Right atrium auricular region (tissue), 2 donors: ENCODE measurements at places on chromosomes 3 and 15. TPM values are rescaled to one million over a fixed set of nuclear protein-coding genes. Genes with fewer than 3 reads are reported as not detected.

DNA sequence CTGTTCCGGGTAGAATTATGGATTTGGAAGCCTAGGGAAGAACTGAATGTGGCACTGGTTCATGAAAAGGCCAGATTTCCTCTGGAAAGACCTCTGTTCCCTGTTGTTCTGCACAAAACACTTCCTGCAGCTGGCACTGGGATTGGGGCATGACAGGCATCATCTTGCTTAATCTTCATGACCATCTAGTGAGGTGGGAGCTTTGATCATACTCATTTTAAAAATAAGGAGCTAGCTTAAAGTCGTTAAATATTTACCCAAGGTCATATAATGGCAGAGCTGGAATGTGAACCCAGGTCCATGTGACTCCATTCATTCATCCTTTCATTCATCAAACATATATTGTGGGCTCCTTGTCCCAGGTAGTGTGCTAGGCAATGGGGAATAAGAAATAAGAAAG lies 40.4 kb downstream of the EBLN2 start:
- no peaks in the 10 kb centered on the region for H3K4me1 ChIP-seq
- no peak for DNase-seq
- no peaks in the 10 kb centered on the region for H3K36me3 ChIP-seq
- H3K27ac ChIP-seq = no peak overlapping the region
- H3K27me3 ChIP-seq = no peaks in the 10 kb centered on the region

GRCh38 chr3:187782006-187782405 lies 36.7 kb upstream of the BCL6 start:
- no peak overlapping the region for H3K27ac ChIP-seq
- H3K36me3 ChIP-seq = no peaks in the 10 kb centered on the region
- H3K4me3 ChIP-seq = no peak overlapping the region
- no peak for DNase-seq

GRCh38 chr15:48449734-48450133 lies 118.5 kb downstream of the DUT start:
- H3K4me1 ChIP-seq = no peaks in the 10 kb centered on the region
- no peaks in the 10 kb centered on the region for H3K27me3 ChIP-seq
- H3K36me3 ChIP-seq = peaks cover 31% of the 10 kb centered on the region

DNA sequence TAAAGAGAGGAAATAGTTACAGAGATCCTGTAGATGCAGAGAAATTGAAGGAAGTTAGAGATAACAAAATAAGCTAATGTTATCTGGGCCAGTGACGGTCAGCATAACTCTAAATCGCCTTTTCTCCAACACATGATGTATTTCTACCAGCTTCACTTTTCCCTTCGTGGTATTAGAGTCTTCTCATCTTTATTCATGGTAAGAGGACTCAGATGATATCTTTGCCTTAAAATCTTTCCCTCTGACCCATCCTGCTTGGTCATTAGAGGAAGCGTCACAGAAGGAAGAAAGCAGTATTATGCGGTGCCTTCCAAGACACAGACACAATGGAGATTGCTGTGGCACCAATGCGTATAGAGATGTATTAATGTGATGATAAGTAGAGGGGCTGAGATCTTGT lies 320.7 kb upstream of the GOLIM4 start:
- H3K27ac ChIP-seq = no peak overlapping the region
- H3K4me1 ChIP-seq = no peaks in the 10 kb centered on the region
- H3K4me3 ChIP-seq = no peak overlapping the region
- no peak for DNase-seq

DNA sequence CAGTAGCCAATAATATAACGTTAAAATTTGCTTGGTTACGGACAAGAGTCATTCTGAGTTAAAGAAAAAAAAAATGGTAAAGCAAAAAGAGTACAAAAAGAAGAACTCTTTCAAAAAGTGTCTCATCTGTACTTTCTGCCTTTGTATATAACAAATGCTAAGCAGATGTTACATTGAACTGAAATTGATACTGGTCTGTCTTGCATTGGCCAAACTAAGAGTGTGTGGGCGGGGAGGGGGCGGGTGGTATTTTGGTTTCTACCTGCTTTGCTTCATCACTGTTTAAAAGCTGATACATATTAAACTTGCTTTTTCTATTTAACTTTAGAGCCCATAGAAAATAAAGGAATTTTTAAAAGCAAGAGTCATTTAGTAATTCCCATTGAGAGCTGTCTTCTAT lies 215.0 kb upstream of the THBS1 start:
- no peak overlapping the region for H3K27ac ChIP-seq
- H3K36me3 ChIP-seq = no peaks in the 10 kb centered on the region
- no peaks in the 10 kb centered on the region for H3K4me1 ChIP-seq
- no peaks in the 10 kb centered on the region for H3K27me3 ChIP-seq

GRCh38 chr15:92410537-92410936 lies 16.9 kb downstream of the ST8SIA2 start:
- no peak overlapping the region for H3K27ac ChIP-seq
- DNase-seq = no peak
- H3K27me3 ChIP-seq = no peaks in the 10 kb centered on the region
- no peaks in the 10 kb centered on the region for H3K36me3 ChIP-seq
- H3K4me3 ChIP-seq = no peak overlapping the region

GRCh38 chr3:69983546-69984265 lies 15.8 kb upstream of the SAMMSON start:
- H3K36me3 ChIP-seq = no peaks in the 10 kb centered on the region
- no peak overlapping the region for H3K27ac ChIP-seq
- no peak for DNase-seq

GRCh38 chr3:28036599-28037575 lies 204.5 kb upstream of the CMC1 start:
- H3K27me3 ChIP-seq = peaks cover 5% of the 10 kb centered on the region
- H3K4me1 ChIP-seq = no peaks in the 10 kb centered on the region
- no peak overlapping the region for H3K4me3 ChIP-seq
- H3K36me3 ChIP-seq = no peaks in the 10 kb centered on the region
- no peak for DNase-seq

DNA sequence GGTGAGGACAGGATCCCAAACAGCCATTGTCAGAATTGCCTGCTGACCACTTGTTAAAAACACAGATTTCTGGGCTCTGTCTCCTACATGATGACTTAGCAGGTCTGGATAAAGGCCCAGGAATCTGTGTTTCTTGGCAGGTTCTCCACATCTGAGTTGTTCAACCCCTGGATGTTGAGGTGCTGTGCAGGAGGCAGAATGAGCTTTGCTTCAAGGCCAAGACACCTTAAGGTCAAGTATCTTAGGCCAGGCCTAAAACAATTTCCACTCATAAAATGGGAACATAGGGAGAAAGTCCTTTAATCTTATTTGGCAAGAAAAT lies 678.7 kb upstream of the CFAP20DC start:
- no peak for DNase-seq
- H3K27ac ChIP-seq = no peak overlapping the region
- no peak overlapping the region for H3K4me3 ChIP-seq
- H3K4me1 ChIP-seq = no peaks in the 10 kb centered on the region

The CORO2B gene
- total RNA-seq = 6.0 TPM

The CCR3 gene
- not detected for total RNA-seq

The DTX3L gene
- 12.1 TPM for total RNA-seq

The QRICH1 gene
- total RNA-seq = 39.1 TPM

The ADGRG7 gene
- total RNA-seq = not detected

The GXYLT2 gene
- 31.7 TPM for total RNA-seq
